ENCODE measurements at places on chromosomes 11 and 22. TPM values are rescaled to one million over a fixed set of nuclear protein-coding genes. Genes with fewer than 3 reads are reported as not detected.

DNA sequence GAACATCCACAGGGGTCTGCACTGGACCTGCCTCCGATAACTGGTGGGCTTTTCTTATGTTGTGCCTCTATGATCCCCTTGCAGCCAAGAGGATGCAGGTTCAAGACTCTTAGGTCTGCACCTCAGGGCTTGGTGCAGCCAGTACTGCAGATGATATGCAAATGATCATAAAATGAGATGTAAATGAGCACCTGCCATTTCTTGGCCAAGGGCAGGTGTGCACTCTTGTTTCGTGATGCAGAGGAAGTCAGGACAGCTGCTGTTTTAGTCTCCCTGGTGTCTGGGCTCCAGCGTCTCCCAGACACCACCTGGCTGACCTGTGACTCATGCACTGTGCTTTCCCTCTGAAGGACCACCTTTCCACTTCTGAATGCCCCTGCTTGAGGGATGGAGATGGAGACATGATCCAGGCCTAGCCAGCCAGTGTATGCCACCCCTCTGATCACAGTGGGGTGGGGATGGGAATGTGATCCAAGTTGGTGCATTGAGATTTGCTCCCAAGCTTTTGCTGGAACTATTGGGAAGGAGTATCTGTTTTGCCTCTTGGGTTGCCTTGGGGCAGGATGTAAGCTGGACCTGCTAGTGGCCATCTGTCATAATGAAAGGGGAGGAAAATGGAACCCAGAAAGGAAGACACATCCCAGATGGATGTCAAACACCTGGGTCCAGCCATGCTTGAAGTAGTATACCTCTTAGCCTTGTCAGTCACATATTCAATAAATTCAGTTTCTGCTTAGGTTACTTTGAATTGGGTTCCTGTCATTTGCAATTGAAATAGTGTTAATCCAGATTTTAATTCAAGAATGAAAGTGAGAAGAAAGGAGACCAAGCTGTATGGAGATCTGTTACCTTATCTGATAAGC lies 3.3 kb upstream of the KCNJ11 start:
- H3K4me3 ChIP-seq: no peak overlapping the region
- no peaks in the 10 kb centered on the region for H3K27me3 ChIP-seq
- DNase-seq: no peak
- H3K4me1 ChIP-seq: no peaks in the 10 kb centered on the region
- no peak overlapping the region for H3K27ac ChIP-seq

DNA sequence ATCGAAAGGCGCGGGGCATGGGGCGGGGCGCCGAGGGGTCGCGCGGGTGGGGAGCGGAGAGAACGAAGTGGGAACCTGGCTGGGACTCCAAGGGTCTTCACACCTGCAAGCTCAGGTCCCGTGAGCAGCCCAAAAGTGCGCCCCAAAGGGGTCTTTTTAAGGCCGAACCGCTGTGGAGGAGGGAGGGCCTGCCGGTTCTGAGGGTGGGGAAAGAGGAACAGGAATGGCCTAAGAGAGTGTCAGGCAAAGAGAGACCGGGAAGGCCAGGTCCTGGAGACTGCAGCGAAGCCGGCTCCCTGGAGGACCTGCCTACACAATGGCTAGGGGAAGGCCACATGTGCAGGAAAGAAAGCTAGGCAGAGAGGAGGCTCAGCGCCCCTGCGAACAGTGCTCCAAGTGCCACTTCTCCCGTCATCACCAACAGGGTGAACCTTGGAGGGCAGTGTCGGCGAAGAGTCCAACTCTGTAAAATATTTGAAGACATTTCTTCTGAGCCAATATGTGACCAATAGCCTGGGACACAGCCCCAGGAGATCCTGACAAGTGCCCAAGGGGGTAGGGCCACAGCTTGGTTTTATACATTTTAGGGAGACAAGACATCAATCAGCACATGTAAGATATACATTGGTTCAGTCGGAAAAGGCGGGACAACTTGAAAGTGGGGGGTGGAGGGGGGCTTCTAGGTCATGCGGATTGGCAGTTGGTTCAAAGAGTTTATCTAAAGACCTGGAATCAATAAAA lies 710 bp upstream of the DGCR2 start:
- no peak overlapping the region for H3K27ac ChIP-seq
- H3K4me3 ChIP-seq: peak overlapping the region; percentile 3
- no peaks in the 10 kb centered on the region for H3K4me1 ChIP-seq
- no peaks in the 10 kb centered on the region for H3K36me3 ChIP-seq
- DNase-seq: no peak
- H3K27me3 ChIP-seq: no peaks in the 10 kb centered on the region

DNA sequence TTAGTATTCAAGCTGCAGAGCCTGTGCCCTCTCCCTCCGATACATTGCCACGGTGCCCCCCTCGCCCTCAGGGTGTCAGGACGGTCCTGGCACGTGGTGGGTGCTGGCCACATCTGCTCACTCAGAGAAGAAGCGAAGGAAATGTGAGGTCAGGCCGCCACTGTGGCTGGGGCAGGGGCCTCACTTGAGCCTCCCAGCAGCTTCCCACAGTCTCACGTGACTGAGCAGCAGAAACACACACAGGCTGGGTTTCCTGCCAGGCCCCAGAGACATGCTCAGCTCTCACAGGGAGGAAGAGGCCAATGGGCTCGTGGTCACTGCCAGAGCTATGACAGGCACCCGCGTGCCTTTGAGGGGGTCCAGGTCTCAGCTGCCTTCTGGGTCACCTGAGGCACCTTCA lies 37.9 kb upstream of the PRR5 start:
- H3K4me3 ChIP-seq: no peak overlapping the region
- H3K4me1 ChIP-seq: no peaks in the 10 kb centered on the region
- DNase-seq: peak; percentile 90
- no peak overlapping the region for H3K27ac ChIP-seq
- H3K36me3 ChIP-seq: no peaks in the 10 kb centered on the region

- peaks cover 3% of the 10 kb centered on the region for H3K4me1 ChIP-seq
- H3K27me3 ChIP-seq: no peaks in the 10 kb centered on the region
- H3K36me3 ChIP-seq: no peaks in the 10 kb centered on the region
These were observed 15.2 kb downstream of the FCHSD2 start for GRCh38 chr11:73126804-73127480.

- no peaks in the 10 kb centered on the region for H3K4me1 ChIP-seq
- no peaks in the 10 kb centered on the region for H3K36me3 ChIP-seq
- H3K4me3 ChIP-seq: no peak overlapping the region
These were observed 79.6 kb downstream of the CELSR1 start for GRCh38 chr22:46457502-46458488.

- DNase-seq: no peak
- H3K4me3 ChIP-seq: no peak overlapping the region
- no peaks in the 10 kb centered on the region for H3K36me3 ChIP-seq
- peaks cover 1% of the 10 kb centered on the region for H3K4me1 ChIP-seq
These were observed 76.0 kb downstream of the MRTFA start for GRCh38 chr22:40560551-40560950.

DNA sequence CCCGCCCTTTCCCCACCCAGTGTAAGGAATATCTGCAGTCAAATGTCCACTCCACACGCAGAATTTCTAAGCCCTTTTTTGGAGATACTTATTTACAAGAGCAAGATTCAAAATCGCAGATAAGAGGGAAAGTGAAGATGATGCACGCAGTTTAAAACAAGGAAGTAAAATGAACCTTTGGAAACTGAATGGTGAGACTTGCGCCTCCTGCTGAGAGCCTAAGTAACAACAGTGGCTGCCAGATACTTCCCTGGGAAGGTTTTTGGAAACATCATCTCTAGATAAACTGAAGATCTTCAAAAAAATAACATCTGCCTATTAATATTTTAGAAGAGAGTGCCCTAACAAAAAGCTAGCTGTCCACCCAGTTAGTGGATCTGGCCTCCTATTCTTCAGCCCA lies 963.1 kb upstream of the FAT3 start:
- H3K27me3 ChIP-seq: no peaks in the 10 kb centered on the region
- no peaks in the 10 kb centered on the region for H3K36me3 ChIP-seq
- H3K4me1 ChIP-seq: no peaks in the 10 kb centered on the region
- no peak for DNase-seq
- H3K4me3 ChIP-seq: no peak overlapping the region

DNA sequence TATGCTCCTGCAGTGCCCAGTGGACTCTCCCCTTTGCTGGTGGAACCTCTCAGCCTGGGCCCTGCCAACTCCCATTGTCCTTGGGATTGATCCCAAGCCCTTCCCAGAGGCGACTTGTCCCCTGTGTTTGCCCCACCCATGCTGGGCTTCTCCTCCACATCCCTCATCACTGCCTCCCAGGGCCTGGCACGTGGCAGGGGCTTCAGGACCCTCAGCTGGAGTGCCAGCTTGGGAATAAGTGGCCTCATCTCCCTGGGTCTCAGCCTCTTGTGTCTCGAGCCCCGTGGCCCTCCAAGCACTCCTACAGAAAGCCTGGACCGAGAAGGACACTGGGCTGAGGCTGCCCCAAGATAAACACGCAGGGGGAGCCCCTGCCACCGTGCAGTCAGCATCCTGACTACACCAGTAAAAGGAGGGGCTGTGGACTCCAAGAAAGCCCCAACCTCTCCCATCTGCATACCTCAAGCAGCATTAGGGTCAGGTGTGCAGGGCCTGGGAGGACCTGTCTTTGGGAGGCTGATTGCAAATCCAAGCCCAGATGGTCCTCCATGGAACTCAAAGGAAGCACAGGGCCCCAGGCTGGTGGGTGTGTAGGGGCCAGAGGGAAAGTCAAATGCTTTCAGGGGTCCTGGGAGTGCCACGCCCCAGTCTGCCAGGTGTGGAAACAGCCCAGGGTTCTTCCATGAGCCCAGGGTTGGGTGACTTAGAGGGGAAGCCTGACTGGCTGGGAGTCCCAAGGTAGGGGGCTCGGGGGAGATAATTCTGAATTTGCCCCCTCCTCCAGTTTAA lies 9.5 kb upstream of the GNAZ start:
- no peak overlapping the region for H3K27ac ChIP-seq
- H3K4me1 ChIP-seq: no peaks in the 10 kb centered on the region
- H3K36me3 ChIP-seq: no peaks in the 10 kb centered on the region
- H3K4me3 ChIP-seq: no peak overlapping the region
- DNase-seq: peak; percentile 58

DNA sequence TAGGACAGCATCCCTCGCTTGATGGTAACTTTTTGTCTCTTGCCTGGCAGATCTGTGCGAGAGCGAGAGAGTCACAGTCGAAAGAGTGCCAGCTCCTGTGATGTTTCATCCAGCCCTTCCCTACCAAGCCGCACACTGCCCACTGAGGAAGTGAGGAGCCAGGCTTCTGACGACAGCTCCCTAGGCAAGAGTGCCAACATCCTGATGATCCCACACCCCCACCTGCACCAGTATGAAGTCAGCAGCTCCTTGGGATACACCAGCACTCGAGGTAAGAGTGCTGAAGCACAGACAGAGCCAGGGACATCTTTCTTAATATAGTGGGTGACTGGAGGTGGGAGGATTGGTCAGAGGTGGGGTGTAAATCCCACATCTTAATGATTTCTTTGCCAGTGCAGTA lies 61.1 kb downstream of the DEPDC5 start:
- no peaks in the 10 kb centered on the region for H3K27me3 ChIP-seq
- no peak overlapping the region for H3K27ac ChIP-seq
- no peak overlapping the region for H3K4me3 ChIP-seq
- peaks cover 8% of the 10 kb centered on the region for H3K36me3 ChIP-seq
- no peaks in the 10 kb centered on the region for H3K4me1 ChIP-seq
- DNase-seq: no peak

DNA sequence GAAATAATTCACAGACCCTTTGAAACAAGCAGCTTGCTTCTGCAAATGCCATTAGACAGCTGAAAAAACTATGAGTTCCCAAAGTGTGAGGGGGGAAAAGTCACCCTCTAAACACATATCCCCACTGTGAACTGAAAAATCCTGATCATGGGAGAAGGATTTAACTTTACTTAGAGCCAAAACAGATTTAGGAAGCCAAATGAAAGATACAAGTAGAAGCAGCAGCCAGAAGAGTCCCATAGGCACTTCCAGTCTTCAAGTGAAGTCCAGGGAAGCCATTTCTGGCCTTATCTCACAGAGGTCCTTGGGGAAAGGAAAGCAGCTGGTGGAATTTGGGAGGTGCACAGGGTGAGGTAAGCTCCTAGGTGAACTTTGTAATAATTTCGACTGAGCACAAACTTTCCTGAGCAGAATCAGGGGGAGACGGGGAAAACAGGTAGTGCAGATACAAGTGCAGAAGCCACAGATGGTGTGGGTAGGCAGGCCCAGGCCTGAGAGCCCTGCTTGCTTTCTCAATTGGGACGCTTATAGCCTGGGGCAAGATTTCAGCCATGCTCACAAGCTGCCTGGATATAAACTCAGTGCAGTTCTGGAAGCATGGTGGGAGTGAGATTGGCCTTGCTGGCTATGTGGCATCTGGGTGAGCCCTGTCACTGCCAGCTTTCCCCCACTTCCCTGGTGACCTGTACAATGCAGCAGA lies 44.8 kb downstream of the GAS2 start:
- H3K27me3 ChIP-seq: no peaks in the 10 kb centered on the region
- H3K36me3 ChIP-seq: no peaks in the 10 kb centered on the region
- H3K4me3 ChIP-seq: no peak overlapping the region
- no peaks in the 10 kb centered on the region for H3K4me1 ChIP-seq
- no peak for DNase-seq
- H3K27ac ChIP-seq: no peak overlapping the region

Gene ATL3
- total RNA-seq: 147 TPM

Gene FAM227A
- 0.78 TPM for total RNA-seq

Gene PTH
- total RNA-seq: not detected

Gene SAA4
- total RNA-seq: not detected

Gene MMP13
- total RNA-seq: not detected

Gene SMTNL1
- not detected for total RNA-seq

Gene NECTIN1
- 5.5 TPM for total RNA-seq

Gene TMEM179B
- 31.0 TPM for total RNA-seq

All from aorta (tissue), 5 donors.